ENCODE measurements at places on chromosomes 12 and 14. TPM values are rescaled to one million over a fixed set of nuclear protein-coding genes. Genes with fewer than 3 reads are reported as not detected.

Gene CD163L1
- total RNA-seq: 0.20 TPM

Gene SLC5A8
- not detected for total RNA-seq

Gene FBRSL1
- 306 TPM for total RNA-seq

GRCh38 chr12:111227476-111228420 is 141.1 kb downstream of the PHETA1 start:
- DNase-seq: no peak
- H3K27me3 ChIP-seq: no peaks in the 10 kb centered on the region
- no peaks in the 10 kb centered on the region for H3K4me1 ChIP-seq
- no peaks in the 10 kb centered on the region for H3K36me3 ChIP-seq

GRCh38 chr12:54404061-54405004 is 14.7 kb downstream of the ITGA5 start:
- H3K27me3 ChIP-seq: no peaks in the 10 kb centered on the region
- peak; percentile 65 for DNase-seq
- H3K4me3 ChIP-seq: no peak overlapping the region
- H3K27ac ChIP-seq: peak overlapping the region; percentile 38
- H3K4me1 ChIP-seq: no peaks in the 10 kb centered on the region

DNA sequence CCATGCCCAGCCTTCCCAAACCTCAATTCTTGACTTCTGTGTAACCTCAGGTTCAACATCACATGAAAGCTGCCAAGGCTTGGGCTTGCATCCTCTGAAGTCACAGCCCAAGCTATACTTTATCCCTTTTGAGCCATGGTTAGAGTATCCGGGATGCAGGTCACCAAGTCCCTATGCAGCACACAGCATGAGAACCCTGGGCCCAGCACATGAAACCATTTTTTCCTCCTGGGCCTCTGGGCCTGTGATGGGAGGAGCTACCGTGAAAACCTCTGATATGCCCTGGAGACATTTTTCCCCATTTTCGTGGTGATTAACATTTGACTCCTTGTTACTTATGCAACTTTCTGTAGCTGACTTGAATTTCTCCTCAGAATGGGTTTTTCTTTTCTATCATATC is 25.8 kb upstream of the DIO2 start:
- H3K4me3 ChIP-seq: no peak overlapping the region
- no peaks in the 10 kb centered on the region for H3K4me1 ChIP-seq
- H3K27ac ChIP-seq: no peak overlapping the region

Measured in transverse colon (tissue), 4 donors.